ENCODE measurements at places on chromosomes 3 and 15. TPM values are rescaled to one million over a fixed set of nuclear protein-coding genes. Genes with fewer than 3 reads are reported as not detected.
A peak's percentile ranks its signal among the peaks of the same experiment; 100 is the strongest.

GRCh38 chr15:69360642-69361041 is 53.5 kb upstream of the KIF23 start:
- H3K4me3 ChIP-seq = no peak overlapping the region
- peaks cover 7% of the 10 kb centered on the region for H3K27me3 ChIP-seq
- no peak overlapping the region for H3K27ac ChIP-seq
- no peaks in the 10 kb centered on the region for H3K4me1 ChIP-seq
- H3K36me3 ChIP-seq = no peaks in the 10 kb centered on the region

GRCh38 chr15:81497238-81497637 is 123.2 kb upstream of the TMC3 start:
- peaks cover 12% of the 10 kb centered on the region for H3K27me3 ChIP-seq
- DNase-seq = no peak
- H3K27ac ChIP-seq = no peak overlapping the region
- H3K4me1 ChIP-seq = no peaks in the 10 kb centered on the region

- peaks cover 3% of the 10 kb centered on the region for H3K4me1 ChIP-seq
- H3K4me3 ChIP-seq = no peak overlapping the region
- peaks cover 5% of the 10 kb centered on the region for H3K27me3 ChIP-seq
- H3K36me3 ChIP-seq = no peaks in the 10 kb centered on the region
- no peak overlapping the region for H3K27ac ChIP-seq
Measured at GRCh38 chr3:16767006-16767405, 117.7 kb upstream of the PLCL2 start.

- DNase-seq = peak; percentile 35
- no peaks in the 10 kb centered on the region for H3K36me3 ChIP-seq
- H3K4me1 ChIP-seq = peaks cover 16% of the 10 kb centered on the region
- H3K4me3 ChIP-seq = no peak overlapping the region
- no peak overlapping the region for H3K27ac ChIP-seq
Measured at GRCh38 chr15:101115786-101116680, 135.8 kb downstream of the CHSY1 start.

Gene OXTR
- 2.7 TPM for total RNA-seq
